ENCODE measurements at places on chromosomes 3 and 15. TPM values are rescaled to one million over a fixed set of nuclear protein-coding genes. Genes with fewer than 3 reads are reported as not detected.

CYP11A1 gene
- 1.1 TPM for total RNA-seq

PLIN1 gene
- 0.07 TPM for total RNA-seq

SNAP23 gene
- 69.6 TPM for total RNA-seq

WDR49 gene
- total RNA-seq = not detected

NTRK3 gene
- 2.4 TPM for total RNA-seq

DNA sequence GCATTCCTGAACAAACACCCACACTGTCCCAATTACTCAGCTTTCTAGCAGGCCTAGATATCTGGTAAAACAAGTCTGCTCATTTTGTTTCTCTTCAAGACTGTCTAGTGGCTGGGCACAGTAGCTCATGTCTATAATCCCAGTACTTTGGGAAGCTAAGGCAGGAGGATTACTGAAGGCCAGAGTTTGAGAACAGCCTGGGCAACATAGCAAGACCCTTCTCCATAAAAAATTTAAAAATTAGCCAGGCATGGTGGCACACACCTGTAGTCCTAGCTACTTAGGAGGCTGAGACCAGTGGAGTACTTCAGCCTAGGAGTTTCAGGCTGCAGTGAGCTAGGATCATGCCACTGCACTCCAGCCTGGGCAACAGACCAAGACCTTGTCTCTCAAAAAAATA is 6.2 kb upstream of the PTPN23 start:
- no peak for DNase-seq
- peaks cover 1% of the 10 kb centered on the region for H3K4me1 ChIP-seq
- no peaks in the 10 kb centered on the region for H3K36me3 ChIP-seq
- no peaks in the 10 kb centered on the region for H3K27me3 ChIP-seq
- H3K4me3 ChIP-seq = no peak overlapping the region

- DNase-seq = no peak
- H3K4me3 ChIP-seq = no peak overlapping the region
Measured at GRCh38 chr3:24101676-24102168, 156.6 kb downstream of the NR1D2 start.

- no peaks in the 10 kb centered on the region for H3K27me3 ChIP-seq
- H3K4me3 ChIP-seq = no peak overlapping the region
- H3K4me1 ChIP-seq = no peaks in the 10 kb centered on the region
- H3K27ac ChIP-seq = no peak overlapping the region
- H3K36me3 ChIP-seq = no peaks in the 10 kb centered on the region
Measured at GRCh38 chr3:15298504-15298903, 33.9 kb downstream of the SH3BP5 start.

- no peak overlapping the region for H3K27ac ChIP-seq
- H3K27me3 ChIP-seq = no peaks in the 10 kb centered on the region
- peak; percentile 76 for DNase-seq
- no peaks in the 10 kb centered on the region for H3K36me3 ChIP-seq
- H3K4me3 ChIP-seq = no peak overlapping the region
- H3K4me1 ChIP-seq = peaks cover 12% of the 10 kb centered on the region
Measured at GRCh38 chr15:66670762-66671580, 31.1 kb upstream of the SMAD6 start.

DNA sequence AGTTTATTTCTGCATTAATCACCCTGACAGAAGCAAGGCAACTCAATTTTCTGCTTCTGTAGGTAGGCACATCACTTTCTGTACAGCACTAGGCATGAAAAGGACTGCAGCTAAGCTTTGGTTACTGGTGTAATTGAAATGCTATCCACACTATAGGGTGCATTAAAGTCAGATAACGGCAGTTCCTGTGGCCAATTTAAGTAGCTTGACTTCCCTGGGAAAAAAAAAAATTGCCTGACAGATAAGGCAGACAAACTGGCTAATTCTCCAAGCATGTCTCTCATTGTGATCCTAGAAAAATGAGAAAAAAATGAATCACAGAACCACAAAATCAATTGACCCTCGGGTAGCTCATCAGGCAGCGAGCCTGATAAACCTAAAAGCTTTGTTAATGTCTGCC is 151.4 kb downstream of the MEIS2 start:
- H3K27me3 ChIP-seq = no peaks in the 10 kb centered on the region
- H3K27ac ChIP-seq = no peak overlapping the region
- no peak overlapping the region for H3K4me3 ChIP-seq
- DNase-seq = peak; percentile 24
- peaks cover 73% of the 10 kb centered on the region for H3K4me1 ChIP-seq
- H3K36me3 ChIP-seq = no peaks in the 10 kb centered on the region

DNA sequence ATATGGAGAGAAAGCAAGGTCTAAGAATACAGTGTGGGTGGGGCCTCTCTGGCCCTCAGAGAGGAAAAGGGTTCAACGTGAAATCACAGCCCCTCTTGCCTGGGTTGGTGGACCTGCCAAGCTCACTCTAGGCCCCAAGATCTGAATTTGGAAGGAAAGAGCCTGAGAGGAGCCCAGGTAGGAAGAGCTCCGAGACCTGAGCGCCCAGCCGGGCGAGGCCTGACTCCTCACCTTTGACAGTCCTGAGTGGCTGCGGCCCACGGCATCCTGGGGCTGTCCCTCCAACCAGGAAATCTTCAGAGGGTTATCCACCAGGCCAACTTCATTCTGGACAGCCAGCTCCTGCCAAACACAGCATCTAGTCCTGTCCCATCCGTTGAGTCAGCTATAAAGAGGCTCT is 3.7 kb downstream of the C15orf62 start:
- H3K36me3 ChIP-seq = no peaks in the 10 kb centered on the region
- no peaks in the 10 kb centered on the region for H3K27me3 ChIP-seq
- H3K4me3 ChIP-seq = no peak overlapping the region
- no peak for DNase-seq
- no peaks in the 10 kb centered on the region for H3K4me1 ChIP-seq
- H3K27ac ChIP-seq = no peak overlapping the region

GRCh38 chr3:120284747-120285507 is at the start of gene GPR156:
GPR156 (minus strand) TSS chr3:120285222; CDS start chr3:120244098, 41,124 bp downstream.
- no peak within 1 kb of the TSS for H3K27ac ChIP-seq
- DNase-seq = peak; percentile 56
- no peaks in the 10 kb centered on the region for H3K4me1 ChIP-seq
- peaks cover 42% of the 10 kb centered on the region for H3K27me3 ChIP-seq
- no peaks in the 10 kb centered on the region for H3K36me3 ChIP-seq
- peak within 1 kb of the TSS; percentile 44 for H3K4me3 ChIP-seq

GRCh38 chr15:75844629-75845335 is 1.5 kb downstream of the UBE2Q2 start:
- no peak for DNase-seq
- H3K27ac ChIP-seq = no peak overlapping the region
- H3K4me1 ChIP-seq = peaks cover 25% of the 10 kb centered on the region
- no peaks in the 10 kb centered on the region for H3K36me3 ChIP-seq
- H3K27me3 ChIP-seq = peaks cover 31% of the 10 kb centered on the region
- peak overlapping the region; percentile 72 for H3K4me3 ChIP-seq

GRCh38 chr15:72011302-72011942 is 106.5 kb downstream of the MYO9A start:
- DNase-seq = no peak
- H3K27me3 ChIP-seq = no peaks in the 10 kb centered on the region
- H3K4me1 ChIP-seq = no peaks in the 10 kb centered on the region
- no peak overlapping the region for H3K27ac ChIP-seq
- H3K4me3 ChIP-seq = no peak overlapping the region
- H3K36me3 ChIP-seq = no peaks in the 10 kb centered on the region

DNA sequence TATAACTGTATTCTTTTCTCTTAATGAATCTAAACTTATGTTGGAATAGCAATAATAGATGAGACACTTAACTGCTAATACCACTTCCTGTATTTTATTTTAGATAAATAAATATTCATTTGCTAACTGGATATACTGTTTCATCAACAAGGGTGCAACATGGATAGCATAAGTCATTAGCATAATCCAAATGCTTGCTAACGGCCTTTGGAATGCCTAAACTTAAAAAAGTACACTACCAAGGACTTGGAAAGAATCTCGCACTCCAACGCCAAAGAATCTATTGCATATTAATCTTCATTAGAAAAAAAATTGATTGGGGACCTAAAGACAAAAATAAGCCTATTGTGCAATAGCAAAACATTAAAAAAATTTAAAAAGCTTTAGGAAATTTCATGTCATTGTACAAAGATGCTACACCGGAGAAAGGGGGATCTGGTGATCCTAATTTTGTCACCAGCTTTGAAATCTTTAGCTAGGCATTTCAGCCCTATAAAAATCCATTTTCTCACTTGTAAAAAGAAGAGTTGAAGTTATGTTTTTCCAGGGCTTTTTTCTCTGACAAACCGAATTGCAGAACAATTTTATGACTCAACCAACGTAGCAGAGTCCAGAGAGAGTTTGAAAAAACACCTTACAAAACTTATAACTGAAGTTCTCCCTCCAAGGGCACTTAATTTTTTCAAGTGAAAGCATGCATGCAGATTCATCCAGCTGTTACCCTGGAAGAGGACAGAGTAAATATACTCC is 4.1 kb downstream of the VGLL3 start:
- DNase-seq = no peak
- H3K27me3 ChIP-seq = peaks cover 19% of the 10 kb centered on the region
- H3K36me3 ChIP-seq = no peaks in the 10 kb centered on the region

DNA sequence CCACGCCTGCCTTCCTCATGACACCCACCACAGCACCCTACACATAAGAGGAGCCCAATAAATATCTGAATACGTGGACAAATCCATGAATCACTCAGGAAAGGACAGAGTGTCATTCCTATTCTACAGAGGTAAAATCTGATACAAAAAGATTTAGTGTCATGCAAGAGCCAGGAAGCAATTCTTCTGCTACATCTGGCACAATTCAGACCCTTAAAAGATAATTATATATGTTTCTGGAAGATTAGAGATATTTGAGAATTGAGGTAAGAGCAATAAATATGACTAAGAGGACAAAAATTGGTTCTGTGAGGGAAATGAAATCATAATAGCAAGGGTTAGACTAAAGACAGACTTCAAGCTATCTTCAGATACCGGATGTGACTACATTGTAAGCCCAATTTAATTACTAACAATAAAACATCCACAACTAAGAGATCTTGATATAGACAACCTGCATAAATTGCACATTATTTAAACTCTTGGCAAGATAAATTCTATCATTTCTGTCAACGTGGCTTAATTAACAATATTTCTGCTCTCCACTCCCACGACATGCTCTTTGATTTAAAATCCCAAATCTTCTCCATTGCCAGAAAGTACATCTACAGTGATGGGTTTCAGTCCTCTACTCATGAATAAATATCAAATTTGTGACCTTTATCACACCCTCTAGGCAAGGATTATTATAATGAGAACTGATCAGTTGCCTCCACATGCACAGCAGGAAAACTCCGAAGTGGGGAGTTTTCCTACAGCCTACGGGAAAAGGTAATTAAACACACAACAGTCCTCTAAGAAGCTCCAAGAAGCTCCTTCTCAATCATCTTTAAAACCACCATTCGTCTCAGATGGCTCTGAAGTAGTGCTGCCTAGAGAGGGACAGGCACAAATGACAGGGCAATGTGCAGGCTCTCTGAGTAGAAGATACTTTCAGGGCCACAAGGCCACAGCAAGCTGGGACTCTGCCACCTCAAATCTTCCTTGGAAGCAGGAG is 32.6 kb downstream of the MB21D2 start:
- no peak overlapping the region for H3K4me3 ChIP-seq
- H3K27ac ChIP-seq = no peak overlapping the region
- peaks cover 17% of the 10 kb centered on the region for H3K4me1 ChIP-seq
- no peak for DNase-seq
- no peaks in the 10 kb centered on the region for H3K27me3 ChIP-seq
- H3K36me3 ChIP-seq = no peaks in the 10 kb centered on the region

DNA sequence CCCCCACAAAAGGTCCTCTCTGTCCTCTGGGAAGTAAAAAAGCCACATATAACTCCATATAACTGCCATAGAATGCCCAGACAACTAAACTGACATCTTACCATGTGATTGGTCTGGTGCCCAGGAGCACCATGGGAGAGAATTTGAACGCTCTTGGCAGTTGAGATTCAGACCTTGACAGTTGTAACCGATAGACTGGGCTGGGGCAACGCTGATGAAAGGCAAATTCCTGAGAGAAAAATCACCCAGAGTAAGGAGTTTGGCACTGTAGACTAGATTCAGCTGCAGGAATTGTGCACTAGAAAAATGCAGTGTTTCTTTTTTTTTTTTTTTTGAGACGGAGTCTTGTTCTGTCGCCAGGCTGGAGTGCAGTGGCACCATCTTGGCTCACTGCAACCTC is 240.5 kb downstream of the SOX2 start:
- H3K27ac ChIP-seq = no peak overlapping the region
- H3K4me1 ChIP-seq = peaks cover 34% of the 10 kb centered on the region
- no peak overlapping the region for H3K4me3 ChIP-seq
- no peak for DNase-seq
- H3K27me3 ChIP-seq = no peaks in the 10 kb centered on the region

GRCh38 chr3:12227833-12228232 is 61.0 kb upstream of the PPARG start:
- no peaks in the 10 kb centered on the region for H3K4me1 ChIP-seq
- DNase-seq = no peak
- no peaks in the 10 kb centered on the region for H3K36me3 ChIP-seq
- no peaks in the 10 kb centered on the region for H3K27me3 ChIP-seq
- no peak overlapping the region for H3K27ac ChIP-seq

DNA sequence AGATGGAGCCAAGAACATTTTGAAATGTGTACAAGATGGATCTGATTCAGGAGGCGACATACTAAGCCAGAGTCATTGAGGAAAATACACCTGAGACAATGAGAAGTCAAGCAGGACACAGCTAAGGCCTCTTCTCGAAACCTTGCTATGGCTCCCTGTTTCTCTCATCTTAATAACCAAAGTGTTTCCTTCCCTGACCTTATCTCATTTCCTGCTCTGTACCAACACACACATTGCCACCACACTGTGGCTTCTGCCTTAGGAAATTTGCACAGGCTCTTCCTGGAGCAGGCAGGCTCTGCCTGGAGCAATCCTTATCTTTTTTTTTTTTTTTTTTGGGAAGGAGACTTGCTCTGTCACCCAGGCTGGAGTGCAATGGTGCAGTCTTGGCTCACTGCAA is 36.6 kb downstream of the OXSM start:
- no peaks in the 10 kb centered on the region for H3K27me3 ChIP-seq
- no peaks in the 10 kb centered on the region for H3K36me3 ChIP-seq
- no peak for DNase-seq
- H3K27ac ChIP-seq = no peak overlapping the region
- no peak overlapping the region for H3K4me3 ChIP-seq
- H3K4me1 ChIP-seq = peaks cover 11% of the 10 kb centered on the region
